ENCODE measurements at places on chromosomes 4 and X.
A peak's percentile ranks its signal among the peaks of the same experiment; 100 is the strongest.

DNA sequence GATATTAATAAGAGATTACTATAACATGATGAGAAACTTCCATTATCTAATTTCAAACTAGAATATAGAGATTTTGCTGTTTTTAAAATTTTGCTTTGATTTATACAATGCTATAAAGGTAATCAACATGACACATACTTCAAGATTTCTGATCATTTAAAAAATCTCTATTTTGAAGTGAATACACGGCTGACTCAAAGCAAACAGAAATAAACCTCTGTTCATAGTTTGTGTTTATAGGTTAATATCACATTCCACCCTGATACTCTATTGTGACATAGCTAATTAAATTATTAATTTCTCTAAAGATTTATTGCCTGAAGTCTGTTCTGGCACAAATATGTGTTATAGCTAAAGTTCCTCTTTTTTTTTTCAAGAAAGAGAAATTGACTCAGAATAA is 349.2 kb downstream of the TLL1 start:
- DNase-seq: no peak

DNA sequence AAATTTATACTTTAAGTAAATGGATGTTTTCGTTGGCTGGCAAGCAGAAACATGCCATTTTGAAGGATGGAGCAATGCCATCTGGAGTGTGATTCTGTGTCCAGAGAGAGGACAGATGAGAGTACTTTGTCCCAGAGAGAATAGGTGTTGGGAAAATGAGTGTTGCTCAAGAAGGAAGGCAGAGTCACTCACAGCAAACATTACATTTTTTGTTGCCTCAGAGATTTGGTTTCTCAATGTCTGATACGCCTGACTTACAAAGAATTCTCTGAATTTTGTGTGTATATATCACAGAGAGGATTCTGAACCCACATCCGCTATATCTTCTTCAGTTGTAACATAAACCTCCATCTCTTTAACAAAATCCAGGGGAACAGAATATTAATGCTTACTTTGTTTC is 102.8 kb upstream of the PCDH18 start:
- DNase-seq: peak; percentile 85

GRCh38 chrX:48848847-48849246 is 13.4 kb upstream of the PCSK1N start:
- DNase-seq: no peak

DNA sequence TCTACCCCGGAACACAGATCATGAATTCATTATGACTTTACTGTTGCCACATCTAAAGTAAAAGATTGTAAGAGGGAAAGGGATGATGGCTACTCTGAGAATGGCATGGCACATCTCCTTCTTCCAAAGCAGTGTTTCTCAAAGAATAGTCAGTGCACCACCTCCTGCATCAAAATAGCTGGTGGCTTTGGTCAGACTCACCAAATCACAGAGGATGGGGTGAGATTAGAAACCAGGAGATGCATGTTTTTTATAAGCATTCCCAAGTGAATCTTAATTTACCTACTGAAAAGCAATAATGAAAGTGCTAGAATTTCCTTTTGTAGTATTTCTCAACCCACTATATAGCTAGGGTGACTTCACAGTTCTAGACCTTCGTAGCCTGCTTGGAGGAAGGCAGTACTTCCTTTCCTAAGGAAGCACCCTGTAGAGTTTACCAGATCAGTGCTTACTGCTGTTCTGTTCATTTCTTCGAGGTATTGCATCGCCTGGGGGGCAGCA is 340.8 kb upstream of the KLF3 start:
- peak; percentile 75 for DNase-seq

GRCh38 chrX:135985157-135985972 is at the start of gene SLC9A6:
Gene SLC9A6, plus strand, starts transcription at chrX:135985435. Its CDS starts 224 bp downstream, at chrX:135985659.
- DNase-seq: peak; percentile 42

DNA sequence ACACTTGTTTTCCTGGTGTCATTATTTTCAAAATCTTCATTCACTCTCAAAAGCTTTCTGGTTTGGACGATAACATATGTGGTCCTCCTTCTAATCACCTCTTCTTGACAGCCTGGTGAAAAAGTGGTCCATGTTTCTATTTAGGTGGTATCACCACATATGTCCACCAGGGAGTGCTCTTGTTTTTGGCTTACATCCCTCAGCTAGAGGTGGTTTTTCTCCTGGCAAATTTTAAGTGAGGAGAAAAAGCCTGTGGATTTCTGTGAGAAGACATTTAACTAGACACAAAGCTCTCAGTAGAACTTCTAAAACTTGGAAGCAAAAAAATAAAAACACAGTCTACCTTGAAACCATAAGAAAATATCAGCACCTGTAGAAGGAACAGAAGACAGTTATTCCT is 58.0 kb upstream of the FRMPD4 start:
- DNase-seq: peak; percentile 69

GRCh38 chr4:14874990-14875389 is 127.3 kb upstream of the CPEB2 start:
- DNase-seq: no peak

GRCh38 chrX:38500866-38501265 is 60.5 kb upstream of the TSPAN7 start:
- no peak for DNase-seq

DNA sequence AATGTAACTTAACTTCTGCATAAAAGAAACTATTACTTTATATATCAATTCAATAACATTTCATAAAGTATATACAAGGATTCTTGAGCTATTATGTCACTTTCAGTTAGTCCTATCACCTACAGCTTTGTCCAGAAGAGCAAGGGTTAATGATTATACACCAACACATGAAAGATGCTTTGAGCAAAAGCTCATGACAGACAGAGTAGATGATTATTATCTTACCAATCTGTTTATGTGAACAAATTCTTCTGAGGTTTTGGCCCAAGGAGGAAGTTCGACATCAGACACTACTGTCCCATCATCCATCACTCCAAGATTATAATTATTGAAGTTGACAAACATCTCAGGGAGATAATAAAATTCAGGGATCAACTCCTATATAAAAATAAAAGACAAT is 166.7 kb upstream of the MAB21L2 start:
- DNase-seq: no peak

DNA sequence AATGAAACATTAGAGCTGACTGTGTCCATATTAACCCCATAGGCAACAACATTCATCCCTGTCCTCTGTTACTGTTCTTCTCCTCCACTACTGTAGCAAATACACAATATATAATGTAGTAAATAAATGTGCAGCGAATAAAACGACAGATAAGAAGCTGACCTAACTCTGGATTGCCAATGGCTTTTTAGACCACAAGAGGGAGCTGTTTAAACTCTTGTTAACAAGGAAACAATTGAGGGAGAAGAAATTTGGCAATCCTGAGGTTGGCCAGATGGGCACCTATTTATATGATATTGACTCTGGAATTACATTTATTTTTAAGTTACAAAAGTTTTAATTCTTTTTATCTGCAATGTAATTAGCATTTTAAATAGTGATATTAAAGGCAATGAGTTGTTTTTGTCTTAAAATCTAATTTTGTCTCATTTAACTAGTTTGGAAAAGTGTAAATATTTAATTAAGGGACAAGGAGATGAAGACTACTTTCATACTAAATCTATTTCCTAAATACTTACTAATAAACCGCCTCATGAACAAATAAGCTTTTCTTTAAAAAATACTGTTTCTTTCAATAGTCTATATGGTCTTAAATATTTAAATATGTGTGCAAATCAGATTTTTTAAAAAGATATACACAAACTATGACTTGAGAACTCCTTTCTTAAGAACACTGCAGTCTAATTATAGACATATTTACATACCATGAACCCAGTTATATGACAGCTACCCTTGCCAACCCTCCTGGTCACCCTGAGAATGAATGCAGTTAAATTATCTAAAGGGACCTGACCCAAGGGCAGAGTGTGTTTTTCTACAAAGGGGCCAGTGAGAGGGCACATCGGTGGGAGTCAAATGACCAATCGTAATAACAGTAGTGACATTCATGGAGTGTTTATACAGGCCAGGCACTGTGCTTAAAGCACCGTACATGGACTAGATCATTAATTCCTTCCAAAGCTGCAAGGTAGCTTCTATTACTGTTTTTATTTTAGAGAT is 52.9 kb upstream of the HPF1 start:
- peak; percentile 90 for DNase-seq
